ENCODE measurements at places on chromosomes 12 and 14. TPM values are rescaled to one million over a fixed set of nuclear protein-coding genes. Genes with fewer than 3 reads are reported as not detected.

DNA sequence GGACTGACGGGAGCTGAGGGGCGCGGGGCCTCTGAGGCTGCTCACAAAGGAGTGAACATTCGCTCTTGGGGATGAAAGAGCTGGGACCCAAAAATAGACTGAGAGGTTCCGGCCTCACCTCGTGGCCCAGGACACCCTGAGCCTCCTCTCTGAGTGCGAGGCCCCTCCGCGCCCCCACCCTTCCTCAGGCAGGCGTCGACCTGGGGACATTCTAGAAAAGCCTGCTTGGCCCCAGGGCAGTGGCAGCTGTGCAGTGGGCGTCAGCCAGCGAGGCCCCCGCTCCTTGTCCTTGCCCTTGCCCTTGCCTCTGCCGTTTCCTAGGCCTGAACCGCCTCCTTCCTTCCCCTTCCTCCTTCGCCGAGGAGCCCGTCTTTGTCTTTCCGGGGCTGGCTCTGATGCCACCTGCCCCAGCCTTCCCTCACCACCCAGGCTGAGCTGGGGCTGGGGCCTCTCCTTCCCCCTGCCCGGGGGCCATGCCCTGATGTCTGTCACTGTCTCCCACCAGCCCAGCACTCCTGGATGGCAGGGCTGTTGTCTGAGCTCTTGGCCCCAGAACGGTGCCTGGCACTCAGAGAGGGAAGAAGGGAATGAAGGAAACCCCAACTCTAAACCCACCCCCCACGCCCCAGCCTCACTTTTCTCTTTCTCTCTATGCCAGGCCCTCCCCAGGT, 208.2 kb upstream of the RTL1 start:
- no peaks in the 10 kb centered on the region for H3K4me1 ChIP-seq
- H3K27ac ChIP-seq = no peak overlapping the region
- no peak overlapping the region for H3K4me3 ChIP-seq

KRT83 gene
- not detected for total RNA-seq

DNA sequence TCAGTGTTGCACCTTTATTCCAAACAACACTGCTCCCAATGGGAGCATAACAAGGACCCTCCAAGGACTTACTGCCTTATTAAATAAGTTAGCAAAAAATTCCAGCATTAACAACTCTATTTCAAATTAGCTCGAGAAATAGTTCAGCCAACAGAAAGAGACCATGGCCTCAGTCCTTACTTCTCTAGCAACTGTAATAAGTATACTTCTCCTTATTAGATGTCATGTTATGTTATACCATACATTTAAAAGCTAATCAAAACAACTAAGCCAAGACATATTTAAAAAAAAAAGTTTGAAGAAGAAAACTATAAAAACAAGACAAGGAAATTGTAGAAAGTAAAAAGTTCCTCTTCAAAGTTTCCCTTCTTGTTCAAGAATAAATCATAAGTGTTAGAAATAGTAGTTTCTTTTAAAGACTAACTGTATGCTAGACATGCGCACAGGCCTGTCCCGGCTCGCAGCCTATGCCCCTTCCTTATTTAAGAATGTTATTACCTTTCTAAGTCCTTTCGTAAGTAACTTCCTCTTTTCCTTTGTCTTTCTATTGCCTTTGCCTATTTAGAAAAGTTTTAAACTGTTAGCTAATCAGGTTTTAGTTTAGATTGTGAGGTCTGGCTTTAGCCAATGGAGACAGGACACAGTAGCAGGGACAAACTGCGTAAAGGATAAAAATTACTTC, 68.6 kb downstream of the RESF1 start:
- DNase-seq = no peak
- H3K27ac ChIP-seq = no peak overlapping the region
- H3K4me1 ChIP-seq = no peaks in the 10 kb centered on the region
- no peaks in the 10 kb centered on the region for H3K27me3 ChIP-seq
- H3K36me3 ChIP-seq = no peaks in the 10 kb centered on the region

GRCh38 chr12:48957141-48958048, at the start of gene ARF3:
TSS of gene ARF3 (minus strand) at chr12:48957487. CDS start at chr12:48941095, 16,392 bp downstream.
- H3K4me1 ChIP-seq = peaks cover 36% of the 10 kb centered on the region
- H3K4me3 ChIP-seq = peak within 1 kb of the TSS; percentile 89
- peak; percentile 95 for DNase-seq

GRCh38 chr12:89492883-89493282, 31.7 kb downstream of the GALNT4 start:
- H3K27ac ChIP-seq = no peak overlapping the region
- no peaks in the 10 kb centered on the region for H3K4me1 ChIP-seq
- DNase-seq = no peak
- peaks cover 38% of the 10 kb centered on the region for H3K36me3 ChIP-seq

- peaks cover 32% of the 10 kb centered on the region for H3K4me1 ChIP-seq
- no peak for DNase-seq
- H3K27me3 ChIP-seq = no peaks in the 10 kb centered on the region
- no peaks in the 10 kb centered on the region for H3K36me3 ChIP-seq
These were observed 12.6 kb upstream of the SERPINA3 start for GRCh38 chr14:94599656-94600004.

DNA sequence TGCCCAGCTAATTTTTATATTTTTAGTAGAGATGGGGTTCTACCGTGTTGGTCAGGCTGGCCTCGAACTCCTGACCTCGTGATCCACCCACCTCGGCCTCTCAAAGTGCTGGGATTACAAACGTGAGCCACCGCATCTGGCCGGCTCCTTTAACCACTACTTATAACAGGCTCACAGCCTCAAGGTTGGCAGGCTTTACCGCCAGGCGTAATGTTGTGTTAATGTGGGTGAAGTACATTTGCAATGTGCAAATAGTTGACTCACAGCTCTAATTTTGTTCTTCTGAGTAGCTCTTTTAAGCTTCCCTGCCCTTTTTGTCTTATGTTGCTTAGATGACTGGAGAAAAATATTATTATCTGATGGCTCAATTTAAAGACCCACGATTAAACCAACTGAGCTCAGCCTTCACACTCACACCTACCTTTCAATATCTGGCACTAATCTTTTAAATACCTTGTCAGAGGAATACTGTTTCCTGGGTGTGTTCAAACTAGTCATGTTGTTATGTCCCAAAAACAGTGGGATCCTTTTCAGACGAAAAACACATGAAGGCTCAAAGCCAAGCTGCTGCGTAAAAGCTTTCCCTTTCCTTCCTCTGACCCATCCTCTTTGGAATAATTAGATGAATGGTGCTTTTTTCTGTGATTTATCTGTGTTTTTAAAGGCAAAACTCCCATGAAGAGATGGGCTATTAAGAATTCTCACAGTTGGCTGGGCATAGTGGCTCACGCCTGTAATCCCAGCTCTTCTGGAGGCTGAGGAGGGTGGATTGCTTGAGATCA, 57.2 kb upstream of the USP44 start:
- H3K36me3 ChIP-seq = no peaks in the 10 kb centered on the region
- peak overlapping the region; percentile 85 for H3K27ac ChIP-seq
- peak; percentile 88 for DNase-seq
- H3K4me3 ChIP-seq = no peak overlapping the region
- H3K27me3 ChIP-seq = no peaks in the 10 kb centered on the region

- H3K27ac ChIP-seq = no peak overlapping the region
- no peak for DNase-seq
- H3K36me3 ChIP-seq = no peaks in the 10 kb centered on the region
- peaks cover 41% of the 10 kb centered on the region for H3K27me3 ChIP-seq
- H3K4me1 ChIP-seq = peaks cover 22% of the 10 kb centered on the region
These were observed 198.6 kb upstream of the CAND1 start for GRCh38 chr12:67070604-67071003.

GRCh38 chr12:54166567-54167499, 22.0 kb downstream of the SMUG1 start:
- no peak for DNase-seq
- H3K27ac ChIP-seq = no peak overlapping the region
- no peak overlapping the region for H3K4me3 ChIP-seq
- no peaks in the 10 kb centered on the region for H3K27me3 ChIP-seq
- H3K4me1 ChIP-seq = no peaks in the 10 kb centered on the region

DNA sequence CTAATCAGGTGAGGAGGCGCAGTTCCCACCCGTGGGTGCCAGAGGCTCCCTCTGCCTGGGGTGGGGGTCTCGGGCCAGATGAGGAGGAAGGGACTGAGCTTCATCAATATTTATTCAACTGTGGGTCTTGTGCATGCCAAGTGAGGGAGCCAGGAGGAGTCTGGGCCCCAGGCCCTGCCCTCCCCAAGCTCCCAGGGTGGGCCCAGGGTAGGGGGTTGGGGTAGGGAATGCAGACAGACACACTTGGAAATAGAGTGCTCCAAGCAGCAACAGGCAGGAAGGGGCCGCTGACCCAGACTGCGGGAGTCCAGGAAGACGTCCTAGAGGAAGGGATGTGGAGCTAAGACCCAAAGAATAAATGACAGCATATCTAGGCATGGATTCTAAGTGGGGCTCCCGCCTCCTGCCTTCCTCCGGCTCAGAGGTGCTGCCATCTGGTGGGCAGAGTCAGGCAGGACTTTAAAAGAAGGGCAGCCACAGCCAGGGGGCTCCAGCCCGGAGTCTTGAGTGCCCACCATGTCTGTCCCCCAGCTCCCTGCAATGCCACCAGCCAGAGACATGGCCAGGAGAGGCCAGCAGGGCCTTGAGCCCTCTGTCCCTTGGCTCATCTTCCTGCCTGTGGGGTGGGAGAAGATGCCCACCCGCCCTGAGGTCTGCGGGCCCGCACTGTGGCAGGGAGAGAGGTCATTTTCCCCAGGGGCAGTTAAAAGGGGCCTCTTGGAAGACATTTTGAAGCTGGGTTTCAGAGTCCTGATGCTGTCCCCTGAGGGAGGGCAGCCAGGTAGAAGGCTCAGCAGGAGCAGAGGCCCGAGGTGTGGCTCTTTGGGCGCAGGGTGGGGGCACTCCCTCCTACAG, 70.1 kb downstream of the PHETA1 start:
- H3K27me3 ChIP-seq = no peaks in the 10 kb centered on the region
- DNase-seq = peak; percentile 54
- no peak overlapping the region for H3K4me3 ChIP-seq
- H3K27ac ChIP-seq = no peak overlapping the region
- no peaks in the 10 kb centered on the region for H3K4me1 ChIP-seq

CEBPE gene
- not detected for total RNA-seq

DNA sequence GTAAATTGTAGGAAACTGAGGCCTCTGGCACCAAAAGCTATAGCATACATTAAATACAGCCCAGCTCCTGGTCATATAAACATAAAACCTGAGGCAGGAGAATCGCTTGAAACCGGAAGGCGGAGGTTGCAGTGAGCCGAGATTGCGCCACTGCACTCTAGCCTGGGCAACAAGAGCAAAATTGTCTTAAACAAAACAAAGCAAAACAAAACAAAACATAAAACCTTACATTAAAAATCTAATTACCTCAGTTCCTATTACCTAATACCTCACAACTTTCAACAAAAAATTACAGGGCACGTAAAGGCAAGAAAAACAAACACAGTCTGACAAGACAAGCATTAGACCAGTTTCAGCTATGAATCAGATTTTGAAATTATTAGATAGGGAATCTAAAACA, 36.7 kb downstream of the TMEM116 start:
- H3K36me3 ChIP-seq = no peaks in the 10 kb centered on the region
- no peaks in the 10 kb centered on the region for H3K4me1 ChIP-seq
- no peak for DNase-seq
- no peak overlapping the region for H3K4me3 ChIP-seq
- H3K27ac ChIP-seq = no peak overlapping the region

KIF21A gene
- 38.8 TPM for total RNA-seq

KCNC2 gene
- total RNA-seq = not detected

- peaks cover 65% of the 10 kb centered on the region for H3K36me3 ChIP-seq
- no peak for DNase-seq
- H3K4me3 ChIP-seq = no peak overlapping the region
- no peaks in the 10 kb centered on the region for H3K27me3 ChIP-seq
- H3K27ac ChIP-seq = no peak overlapping the region
These were observed 32.3 kb upstream of the RAD51AP1 start for GRCh38 chr12:4506430-4506829.

- no peaks in the 10 kb centered on the region for H3K36me3 ChIP-seq
- no peak overlapping the region for H3K27ac ChIP-seq
- H3K27me3 ChIP-seq = no peaks in the 10 kb centered on the region
- no peak overlapping the region for H3K4me3 ChIP-seq
These were observed 30.5 kb upstream of the ITPR2 start for GRCh38 chr12:26863515-26863914.

- H3K27me3 ChIP-seq = no peaks in the 10 kb centered on the region
- no peak for DNase-seq
- no peaks in the 10 kb centered on the region for H3K36me3 ChIP-seq
These were observed 67.6 kb upstream of the TTC7B start for GRCh38 chr14:90883782-90884181.

PAX9 gene
- total RNA-seq = not detected

GRCh38 chr12:86186449-86186848, 69.7 kb downstream of the MGAT4C start:
- DNase-seq = no peak
- no peaks in the 10 kb centered on the region for H3K27me3 ChIP-seq
- peaks cover 6% of the 10 kb centered on the region for H3K4me1 ChIP-seq
- H3K27ac ChIP-seq = no peak overlapping the region

ASPG gene
- total RNA-seq = 24.3 TPM

IL26 gene
- not detected for total RNA-seq

DNA sequence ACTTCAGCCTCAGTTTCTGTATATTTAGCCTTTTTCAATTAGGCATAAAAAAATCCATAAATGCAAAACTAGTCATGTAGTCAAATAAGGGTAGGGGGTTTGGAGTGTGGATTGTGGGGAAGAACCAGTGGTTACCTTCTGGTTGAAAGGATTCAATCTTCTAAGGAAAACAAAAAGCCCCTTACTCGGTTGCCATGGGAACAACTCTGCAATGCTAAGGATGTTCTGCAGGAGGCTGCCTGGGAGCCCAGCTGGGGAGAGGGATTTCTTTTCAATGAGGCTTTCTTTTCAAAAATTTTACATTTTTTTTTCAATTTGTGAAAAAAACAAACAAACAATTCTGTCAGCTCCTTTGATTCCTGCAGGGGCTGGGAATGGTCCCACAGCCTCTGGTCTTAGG, 67.2 kb downstream of the SLC8A3 start:
- no peak overlapping the region for H3K4me3 ChIP-seq
- H3K27me3 ChIP-seq = no peaks in the 10 kb centered on the region
- no peaks in the 10 kb centered on the region for H3K36me3 ChIP-seq
- no peak for DNase-seq
- no peak overlapping the region for H3K27ac ChIP-seq
- no peaks in the 10 kb centered on the region for H3K4me1 ChIP-seq

DNA sequence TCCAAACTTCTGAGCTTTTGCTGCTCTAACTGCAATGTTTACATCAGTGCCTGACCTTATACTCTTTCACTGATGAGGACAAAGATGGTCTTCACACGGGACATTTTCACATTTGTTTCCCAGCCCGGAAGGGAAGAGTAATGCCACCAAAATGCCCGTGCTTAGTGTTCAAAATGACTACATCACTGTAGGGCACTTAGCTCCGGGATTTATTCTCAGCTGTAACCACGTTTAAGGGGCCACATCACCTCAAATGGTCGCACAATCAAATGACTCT, 2.9 kb downstream of the GSG1 start:
- peak overlapping the region; percentile 90 for H3K27ac ChIP-seq
- DNase-seq = no peak
- H3K4me1 ChIP-seq = peaks cover 40% of the 10 kb centered on the region
- H3K27me3 ChIP-seq = no peaks in the 10 kb centered on the region
- no peaks in the 10 kb centered on the region for H3K36me3 ChIP-seq
- peak overlapping the region; percentile 56 for H3K4me3 ChIP-seq

DNA sequence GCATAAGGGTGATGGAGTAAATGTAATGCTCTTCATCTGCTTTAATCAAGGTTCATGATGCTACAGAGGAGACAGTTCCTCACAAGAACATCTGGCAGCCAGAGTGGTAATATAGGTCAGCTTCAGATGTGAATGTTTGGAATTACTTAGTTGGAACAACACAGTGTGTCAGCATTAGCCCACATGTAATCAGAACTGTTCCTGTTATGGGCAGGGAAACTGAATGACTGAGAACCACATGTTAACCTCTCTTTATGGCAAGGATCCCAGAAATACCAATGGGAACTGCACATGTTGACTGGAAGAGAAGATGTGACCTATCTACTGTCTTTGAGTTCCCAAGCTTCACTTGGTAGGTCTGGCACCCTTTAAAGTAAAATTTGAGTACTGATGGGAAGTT, 390.1 kb upstream of the PDE3A start:
- H3K27ac ChIP-seq = no peak overlapping the region
- H3K4me1 ChIP-seq = peaks cover 7% of the 10 kb centered on the region
- H3K36me3 ChIP-seq = no peaks in the 10 kb centered on the region

TOMM20L gene
- not detected for total RNA-seq
